ENCODE measurements at places on chromosomes 6 and 20. TPM values are rescaled to one million over a fixed set of nuclear protein-coding genes. Genes with fewer than 3 reads are reported as not detected.

The IMPG1 gene
- total RNA-seq = 0.26 TPM

The ITCH gene
- 41.8 TPM for total RNA-seq

The PSORS1C1 gene
- under 0.01 TPM for total RNA-seq

The ISM1 gene
- total RNA-seq = 0.26 TPM

The CFB gene
- 10.7 TPM for total RNA-seq

The ACSS1 gene
- total RNA-seq = 3.2 TPM

The KCNQ2 gene
- total RNA-seq = not detected

The FLRT3 gene
- 4.8 TPM for total RNA-seq

The APCDD1L gene
- total RNA-seq = 6.3 TPM

The ALDH8A1 gene
- total RNA-seq = 0.32 TPM

The PI3 gene
- total RNA-seq = not detected

The COL11A2 gene
- total RNA-seq = 0.16 TPM

The C6orf163 gene
- total RNA-seq = 0.13 TPM

The ARMC2 gene
- 1.9 TPM for total RNA-seq

The NINL gene
- 9.0 TPM for total RNA-seq

The PARD6B gene
- total RNA-seq = 1.9 TPM

The F13A1 gene
- 0.32 TPM for total RNA-seq

The MUC21 gene
- total RNA-seq = not detected

The DYNLT2 gene
- total RNA-seq = 1.0 TPM

The TGM3 gene
- total RNA-seq = not detected

The NCOA3 gene
- total RNA-seq = 21.5 TPM

The ADGB gene
- total RNA-seq = not detected

The ORC3 gene
- total RNA-seq = 18.6 TPM

The SLC17A2 gene
- total RNA-seq = not detected
